Aorta (tissue), 5 donors: ENCODE measurements at places on chromosomes 13 and 19.

- DNase-seq, result no peak
Observed at GRCh38 chr13:34731486-34731885, 210.6 kb upstream of the NBEA start.

DNA sequence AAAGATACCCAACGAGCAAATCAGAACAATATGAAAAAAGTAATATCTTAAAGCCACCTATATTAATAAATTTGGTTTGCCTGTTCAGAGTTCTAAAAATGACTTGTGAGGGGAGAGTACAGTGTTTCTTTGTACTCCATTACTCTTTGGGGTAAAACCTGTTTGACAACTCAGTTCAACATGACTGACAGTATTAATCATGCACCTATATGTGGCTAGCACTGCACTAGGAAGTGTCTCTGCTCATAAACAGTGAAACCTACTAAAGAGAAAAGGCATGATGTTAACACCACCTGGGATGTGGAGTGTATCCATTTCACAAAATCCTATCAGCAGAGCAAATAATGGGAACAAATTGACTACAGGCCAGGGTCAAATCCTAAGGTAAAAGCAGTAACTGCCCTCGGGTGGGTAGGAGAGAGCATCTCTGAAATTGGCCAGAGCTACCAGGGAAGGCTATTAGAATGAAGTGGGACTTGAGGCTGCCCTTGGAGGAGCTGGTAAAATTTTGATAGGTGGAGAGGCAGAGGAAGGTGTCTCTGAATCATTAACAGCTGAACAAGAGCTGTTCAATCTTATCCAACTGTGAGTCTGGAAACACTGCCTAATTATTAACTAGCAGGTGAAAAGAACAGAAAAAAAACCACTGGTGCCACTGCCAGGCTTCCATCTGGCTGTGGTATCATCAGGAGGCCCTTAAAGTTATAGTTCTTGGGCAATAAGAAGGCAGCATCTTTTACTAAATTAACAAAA is 365.1 kb downstream of the DNAJC15 start:
- DNase-seq, result no peak

- no peak for DNase-seq
Observed at GRCh38 chr13:92806215-92806614, 420.4 kb upstream of the GPC6 start.

DNA sequence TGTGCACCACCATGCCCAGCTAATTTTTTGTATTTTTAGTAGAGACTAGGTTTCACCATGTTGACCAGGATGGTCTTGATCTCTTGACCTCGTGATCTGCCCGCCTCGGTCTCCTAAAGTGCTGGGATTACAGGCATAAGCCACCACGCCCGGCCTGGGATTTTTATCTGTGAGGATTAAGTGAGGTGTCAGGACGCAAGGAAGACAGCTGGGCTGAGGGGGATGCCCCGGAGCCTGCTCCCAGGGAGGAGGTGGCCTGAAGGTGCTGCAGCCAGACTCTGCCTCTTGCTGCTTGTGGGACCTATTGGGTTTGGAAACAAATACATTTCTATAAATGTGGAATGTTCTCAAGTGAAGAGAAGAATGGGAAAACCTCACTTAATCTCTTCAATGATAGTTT is 131.6 kb downstream of the OLFM4 start:
- DNase-seq, result no peak

- DNase-seq, result no peak
Observed at GRCh38 chr13:23901365-23901764, 4.1 kb upstream of the C1QTNF9B start.

DNA sequence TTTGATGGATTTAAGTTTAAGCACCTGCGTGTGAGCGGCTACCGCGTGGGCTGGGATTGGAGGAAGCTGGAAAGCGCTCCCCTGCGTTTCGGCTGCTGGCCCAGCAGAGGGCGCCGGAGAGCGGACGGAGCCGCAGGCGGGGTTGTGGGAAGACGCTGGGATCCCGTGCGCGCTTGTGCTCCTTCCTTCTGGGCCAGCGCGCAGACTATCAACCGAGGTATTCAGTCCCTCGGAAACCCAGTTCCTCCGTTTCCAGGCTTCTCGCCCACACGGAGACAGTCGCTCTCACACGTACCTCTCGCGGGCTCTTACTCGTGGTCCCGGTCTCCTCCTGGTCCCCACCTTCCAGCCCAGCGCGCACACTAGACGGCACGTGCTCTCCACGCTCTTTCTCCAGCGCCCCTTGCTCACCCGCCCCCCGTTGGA is 28.8 kb downstream of the EPN1 start:
- DNase-seq, result peak; percentile 79

DNA sequence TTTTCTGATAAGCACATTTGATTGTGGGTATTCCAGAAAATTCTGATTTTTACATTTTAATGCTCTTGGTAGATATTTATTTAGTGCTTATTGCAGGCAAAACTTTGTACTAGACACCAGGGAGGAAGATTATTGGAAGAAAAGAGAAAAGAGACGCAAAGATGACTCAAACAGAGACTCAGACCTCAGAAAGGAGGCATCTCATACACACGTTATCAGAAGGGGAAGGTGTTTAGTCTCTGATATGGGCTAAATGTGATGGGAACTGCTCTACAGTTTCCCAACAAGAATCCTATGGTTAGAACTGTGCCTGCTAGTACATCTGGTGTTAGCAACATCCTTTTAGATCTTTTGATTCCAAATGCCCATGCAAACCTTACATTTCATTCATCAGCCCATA is 245.6 kb downstream of the KLF5 start:
- DNase-seq, result no peak

- no peak for DNase-seq
Observed at GRCh38 chr13:111339366-111340143, 19.1 kb downstream of the TEX29 start.

DNA sequence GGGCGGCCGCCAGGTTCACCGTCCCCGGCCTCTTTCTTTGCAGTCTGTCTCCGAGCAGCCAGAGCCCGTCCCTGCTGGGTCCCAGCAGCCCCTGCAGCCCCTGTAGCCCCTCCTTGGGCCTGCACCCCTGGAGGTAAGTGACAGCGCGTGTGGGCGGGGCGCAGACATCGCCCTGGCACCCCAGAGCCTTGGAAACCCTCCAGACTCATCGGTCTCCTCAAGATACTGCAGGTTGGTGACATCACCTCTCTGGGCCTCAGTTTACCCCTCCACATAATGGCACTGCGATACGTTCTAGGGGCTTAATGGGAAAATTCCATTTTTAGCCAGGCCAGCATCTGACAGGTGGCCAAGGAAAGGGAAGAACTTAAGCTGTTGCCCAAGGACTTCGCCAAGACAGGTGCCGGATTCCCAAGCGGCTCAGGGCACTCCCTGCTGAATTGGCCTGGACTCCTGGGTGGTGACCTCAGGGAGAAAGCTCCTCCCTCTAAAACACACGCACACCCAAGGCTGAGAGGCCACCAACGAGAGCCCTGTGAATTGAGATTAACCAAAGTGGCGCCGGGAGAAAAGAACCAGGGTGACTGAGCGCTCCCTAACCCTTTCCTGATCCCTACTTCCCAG is 13.1 kb downstream of the MAST3 start:
- no peak for DNase-seq

DNA sequence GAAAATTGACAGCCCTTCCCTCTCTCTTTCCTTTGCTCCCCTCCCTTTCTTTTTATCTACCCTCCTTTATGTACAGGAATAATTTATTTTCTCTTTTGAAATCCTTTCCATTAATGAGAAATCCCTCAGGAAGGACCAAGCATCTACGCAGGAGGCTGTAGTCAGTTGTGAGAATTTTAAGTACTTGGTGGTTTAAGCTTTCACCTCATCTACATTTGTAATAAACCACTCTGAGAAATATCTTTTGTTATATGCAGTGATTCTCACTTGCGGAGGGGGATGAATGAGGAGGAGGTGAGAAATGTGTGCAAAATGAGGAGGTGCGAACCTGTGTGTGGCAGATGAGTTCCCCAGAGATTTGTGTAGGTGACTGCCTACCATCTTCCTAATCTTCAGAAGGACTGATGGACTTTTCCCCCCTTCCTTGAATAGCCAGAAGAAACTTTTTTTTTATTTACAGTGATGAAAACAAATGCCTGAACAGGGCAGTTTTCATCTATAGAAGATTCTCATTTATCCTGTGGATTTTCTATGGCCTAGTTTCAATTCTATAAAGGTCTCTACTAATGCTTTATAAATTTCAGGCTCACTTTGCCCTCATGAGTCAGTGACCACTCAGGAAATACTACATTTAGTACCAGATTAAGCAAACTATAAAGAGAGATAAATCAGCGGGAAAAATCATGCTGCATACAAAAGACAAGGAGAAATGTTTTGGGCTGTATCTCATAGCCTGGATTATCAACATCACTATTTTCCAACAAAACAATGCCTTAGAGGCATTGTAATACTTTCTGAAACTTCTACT is 118.3 kb downstream of the LHFPL6 start:
- no peak for DNase-seq
